ENCODE measurements at places on chromosomes 4 and X.

DNA sequence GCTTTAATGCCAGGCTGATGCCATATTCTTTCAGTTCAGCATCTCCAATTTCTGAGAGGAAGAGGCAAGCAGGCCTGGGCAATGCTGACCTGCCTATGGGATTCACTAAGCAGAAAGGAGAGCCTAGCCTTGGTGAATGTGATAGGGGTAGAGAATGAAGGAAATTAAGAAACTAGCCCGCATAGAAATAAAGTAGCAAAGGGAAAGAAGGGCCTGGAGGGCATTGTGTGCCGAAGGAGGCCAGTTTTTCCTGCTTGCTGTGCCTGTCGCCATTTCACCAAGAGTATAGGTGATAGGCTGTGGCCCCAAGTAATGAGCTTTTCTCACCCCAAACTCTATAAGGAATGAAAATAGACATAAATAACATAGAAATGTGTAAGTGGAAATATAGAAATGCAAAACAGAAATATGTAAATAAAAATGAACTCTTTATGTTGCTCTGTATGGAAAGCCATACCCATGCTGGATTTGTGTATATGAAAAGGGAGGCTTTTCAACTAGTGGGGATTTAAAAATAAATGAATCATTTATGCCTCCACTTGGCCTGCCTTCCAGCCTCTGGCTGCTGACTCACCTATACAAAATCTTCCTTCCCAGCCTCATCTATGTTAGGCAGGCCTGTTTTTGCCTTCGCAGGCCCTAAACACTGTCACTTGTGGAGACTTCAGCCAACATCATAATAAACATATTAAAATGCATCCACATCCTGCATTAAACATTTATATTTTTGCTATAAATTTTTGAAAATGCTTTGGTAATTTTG is 5.1 kb upstream of the OCRL start:
- no peak for DNase-seq

DNA sequence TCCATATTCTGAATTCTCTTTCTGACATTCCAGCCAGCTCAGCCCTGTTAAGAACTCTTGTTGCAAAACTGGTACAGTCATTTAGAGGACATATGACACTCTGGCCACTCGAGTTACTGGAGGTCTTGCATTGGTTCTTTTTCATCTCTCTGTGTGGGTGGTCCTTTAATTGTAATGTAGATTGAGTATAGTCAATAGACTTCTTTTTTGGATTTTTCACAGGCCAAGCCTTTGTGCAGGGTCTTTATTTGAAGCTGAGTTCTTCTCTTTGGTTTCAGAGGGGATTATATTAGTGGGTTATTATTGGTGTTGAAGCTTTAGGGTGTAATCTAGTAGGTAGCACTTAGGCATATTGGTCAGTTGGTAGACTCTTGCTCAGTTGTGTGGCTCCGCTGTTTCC is 118.0 kb upstream of the GIMD1 start:
- no peak for DNase-seq

- DNase-seq: no peak
These were observed 28.8 kb upstream of the TRPC3 start for GRCh38 chr4:121980643-121981042.

DNA sequence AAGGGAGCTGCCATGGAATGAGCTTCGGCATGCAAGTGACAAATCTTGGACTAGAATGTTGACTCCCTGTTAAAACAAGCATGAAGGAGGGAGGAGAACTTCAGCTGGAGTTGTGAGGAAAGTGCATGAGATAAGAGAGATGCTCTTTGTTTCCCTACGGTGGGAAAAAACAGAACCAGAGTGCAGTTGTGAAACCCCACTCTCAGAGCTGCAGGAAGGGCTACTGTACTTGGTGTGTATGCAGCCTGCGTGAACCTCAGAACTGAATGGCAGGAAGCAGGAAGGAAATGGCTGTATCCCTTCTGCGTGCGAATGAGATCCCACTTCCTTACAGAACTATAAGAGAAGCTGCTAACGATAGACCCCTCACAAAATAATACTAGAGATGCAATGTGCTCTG is 57.2 kb downstream of the EGF start:
- DNase-seq: no peak

DNA sequence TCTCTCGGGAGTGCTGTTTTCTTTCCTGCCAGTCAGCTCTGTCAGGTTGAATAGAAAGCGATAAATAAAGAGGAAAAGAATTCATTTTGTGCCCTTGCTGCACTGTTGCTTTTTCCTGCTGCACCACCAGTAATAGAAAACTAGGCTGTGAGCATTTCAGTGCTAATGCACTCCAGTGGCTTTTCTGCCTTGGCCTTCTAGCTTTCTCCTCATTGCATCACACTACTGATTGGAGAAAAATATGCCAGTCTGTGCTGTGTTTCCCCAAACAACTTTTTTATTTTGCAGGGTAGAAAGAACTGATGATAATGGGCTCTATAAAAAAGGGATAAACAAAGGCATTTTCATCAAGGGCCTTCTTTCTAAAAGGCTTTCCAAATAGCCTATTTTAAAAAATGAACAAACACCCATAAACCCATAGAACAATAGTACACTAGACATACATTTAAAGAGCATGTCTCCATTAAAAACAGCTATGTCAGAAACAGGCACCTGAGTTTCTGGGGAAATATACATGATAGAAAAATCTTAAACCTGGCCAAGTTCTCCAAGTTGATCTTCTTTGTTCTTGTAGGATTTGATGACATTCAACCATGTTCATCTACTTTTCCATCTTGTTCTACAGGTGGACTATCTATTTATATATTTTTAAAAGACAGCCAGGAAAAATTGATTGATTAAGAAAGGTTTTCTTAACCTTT is 86.3 kb downstream of the GPRIN3 start:
- DNase-seq: no peak

DNA sequence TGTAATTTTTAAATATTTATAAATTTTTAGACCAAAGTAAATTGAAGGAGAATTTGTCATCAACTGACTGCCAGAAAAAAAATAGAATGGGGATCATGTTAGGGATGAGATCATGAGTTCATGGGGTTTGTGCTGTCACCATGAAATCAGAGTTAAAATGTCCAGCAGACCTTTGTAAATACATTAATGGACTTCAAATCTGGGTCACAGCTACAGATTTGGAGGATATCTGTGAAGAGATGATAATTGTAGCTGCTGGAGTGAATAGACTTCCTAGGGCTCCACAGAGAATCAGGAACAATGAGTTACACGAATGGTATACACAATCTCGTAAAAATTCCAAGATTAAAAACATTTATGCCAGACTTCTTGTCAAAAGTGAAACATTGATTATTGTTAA is 6.6 kb downstream of the FSTL5 start:
- no peak for DNase-seq

DNA sequence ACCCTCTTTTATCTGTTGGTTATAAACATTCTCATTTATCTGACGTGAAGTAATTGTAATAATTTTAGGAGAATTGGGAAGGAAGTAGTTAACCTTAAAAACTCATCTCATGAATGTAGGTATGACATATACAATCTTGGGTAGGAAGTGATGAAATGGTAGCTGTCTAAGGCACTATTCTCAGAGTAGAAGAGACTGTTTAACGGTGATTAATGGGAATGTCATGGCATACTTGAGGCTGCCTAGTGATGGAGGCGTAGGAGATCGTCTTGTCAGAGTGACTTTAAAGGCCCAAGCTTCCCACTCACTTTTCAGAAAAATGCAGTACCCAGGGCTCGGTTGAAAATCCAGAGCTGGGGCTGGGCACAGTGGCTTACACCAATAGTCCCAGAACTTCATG is 19.4 kb upstream of the AGA start:
- no peak for DNase-seq

- DNase-seq: no peak
These were observed 26.0 kb downstream of the SMIM43 start for GRCh38 chr4:121738780-121739535.

GRCh38 chr4:7361280-7361895 is 73.3 kb downstream of the PSAPL1 start:
- no peak for DNase-seq

DNA sequence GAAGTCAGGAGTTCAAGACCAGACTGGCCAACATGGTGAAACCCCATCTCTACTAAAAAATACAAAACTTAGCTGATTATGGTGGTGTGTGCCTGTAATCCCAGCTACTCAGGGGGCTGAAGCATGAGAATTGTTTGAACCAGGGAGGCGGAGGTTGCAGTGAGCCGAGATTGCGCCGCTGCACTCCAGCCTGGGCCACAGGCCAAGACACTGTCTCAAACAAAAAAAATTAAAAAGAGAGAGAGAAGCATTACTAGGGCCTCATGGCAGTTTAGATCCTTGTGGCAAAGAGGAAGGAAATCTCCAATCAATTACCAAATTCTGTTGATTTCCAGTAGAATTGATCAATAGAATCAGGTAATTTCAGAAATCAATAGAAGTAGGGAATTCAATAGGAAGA is 16.8 kb upstream of the SLC34A2 start:
- no peak for DNase-seq

DNA sequence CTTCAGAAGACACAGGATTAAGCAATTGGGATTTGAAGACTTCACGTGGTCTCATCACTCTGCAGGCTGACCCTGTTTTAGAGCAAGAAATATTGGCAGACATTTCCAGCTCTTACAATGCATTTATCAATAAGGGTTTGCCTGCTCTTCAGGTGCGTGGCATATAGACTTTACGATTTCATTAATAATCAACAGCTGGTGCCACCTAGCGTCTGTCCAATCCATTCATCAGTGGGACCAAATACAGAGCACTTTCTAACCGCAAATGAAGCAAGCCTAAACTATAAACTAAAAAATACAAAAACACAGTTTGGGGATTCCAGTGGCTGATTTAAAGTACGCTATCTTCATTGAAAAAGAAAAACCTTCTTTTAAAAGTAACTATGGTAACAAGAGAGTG is 125.4 kb upstream of the DMD start:
- DNase-seq: no peak

GRCh38 chrX:140434347-140434746 is 70.5 kb downstream of the SOX3 start:
- no peak for DNase-seq

- no peak for DNase-seq
These were observed 683.5 kb upstream of the GRIA3 start for GRCh38 chrX:122500556-122500955.

DNA sequence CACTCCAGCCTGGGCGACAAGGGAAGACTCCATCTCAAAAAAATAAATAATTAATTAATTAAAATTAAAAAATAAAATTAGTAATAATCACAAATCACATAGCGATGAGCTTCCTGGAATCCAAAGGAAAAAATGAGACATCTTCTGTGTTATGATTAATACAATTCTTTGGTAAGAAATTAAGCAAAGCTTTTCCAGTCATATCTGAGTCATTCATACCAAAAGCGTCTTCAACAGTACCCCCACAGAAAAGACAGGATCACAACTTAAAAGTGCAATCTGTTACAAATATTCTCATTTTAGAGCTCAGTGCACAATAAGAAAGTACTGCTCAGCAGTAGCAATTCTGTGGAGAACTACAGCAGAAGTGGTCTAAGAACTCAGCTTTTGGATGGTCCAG is 168.5 kb upstream of the MXRA5 start:
- DNase-seq: no peak

DNA sequence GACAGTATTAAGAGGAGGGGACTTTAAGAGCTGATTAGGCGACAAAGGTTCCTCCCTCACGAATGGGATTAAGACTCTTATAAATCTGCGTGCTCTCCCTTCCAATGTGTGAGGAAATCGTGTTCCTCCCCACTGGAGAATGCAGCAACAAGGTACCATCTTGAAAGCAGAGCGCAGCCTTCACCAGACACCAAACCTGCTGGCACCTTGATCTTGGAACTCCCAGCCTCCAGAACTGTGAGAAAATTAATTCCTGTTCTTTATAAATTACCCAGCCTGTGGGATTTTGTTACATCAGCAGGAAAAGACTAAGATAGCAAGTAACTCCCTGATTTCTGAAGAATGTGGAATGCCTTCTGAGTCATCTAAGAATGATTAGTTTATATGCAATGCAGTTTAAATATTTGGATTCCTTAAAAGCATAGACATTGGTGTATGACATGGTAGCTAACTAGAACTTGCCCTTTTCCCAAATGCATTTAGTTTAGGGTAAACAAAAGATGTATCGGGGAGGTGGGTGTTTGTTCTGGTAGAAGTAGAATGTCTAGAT is 86.1 kb downstream of the USP46 start:
- no peak for DNase-seq

DNA sequence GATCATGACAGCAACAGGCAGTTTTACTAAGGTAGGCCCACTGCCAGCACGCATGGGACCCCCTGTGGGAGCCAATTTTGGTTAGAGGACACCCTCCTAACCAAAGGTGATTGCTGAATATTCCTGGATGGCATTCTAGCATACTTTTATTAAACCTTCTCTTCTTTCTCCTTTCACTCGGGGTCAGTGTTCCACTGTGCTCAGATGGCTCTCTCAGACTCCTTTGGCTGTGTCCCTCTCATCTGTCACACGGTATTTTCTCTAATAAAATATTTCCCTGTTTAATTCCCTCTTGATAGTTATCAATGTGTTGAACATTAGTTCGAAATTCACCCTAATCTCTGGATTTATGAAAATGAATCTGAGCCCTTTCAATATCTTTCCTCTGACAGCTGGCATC is 1315.3 kb downstream of the FSTL5 start:
- DNase-seq: no peak

DNA sequence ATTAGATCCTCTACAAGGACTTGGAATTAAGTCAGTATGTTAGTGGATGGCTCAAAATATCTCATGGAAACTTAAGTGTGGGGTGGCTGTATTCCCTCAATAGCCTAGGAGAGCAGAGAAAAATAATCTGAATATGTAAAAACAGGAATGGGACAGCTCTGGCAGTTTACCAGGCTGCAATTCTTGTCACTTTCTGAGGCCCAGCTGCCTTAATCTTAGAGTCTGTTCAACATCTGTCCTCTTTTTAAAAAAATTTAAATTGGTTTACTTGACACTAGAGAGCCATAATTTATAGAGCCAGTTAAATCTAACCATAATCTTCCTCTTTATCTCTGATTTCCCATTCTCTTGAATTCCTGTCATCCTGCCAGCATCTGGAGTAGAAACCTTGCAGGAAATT is 109.2 kb upstream of the CXCL13 start:
- no peak for DNase-seq

- DNase-seq: no peak
These were observed 170.7 kb downstream of the SLIT2 start for GRCh38 chr4:20422398-20422797.

DNA sequence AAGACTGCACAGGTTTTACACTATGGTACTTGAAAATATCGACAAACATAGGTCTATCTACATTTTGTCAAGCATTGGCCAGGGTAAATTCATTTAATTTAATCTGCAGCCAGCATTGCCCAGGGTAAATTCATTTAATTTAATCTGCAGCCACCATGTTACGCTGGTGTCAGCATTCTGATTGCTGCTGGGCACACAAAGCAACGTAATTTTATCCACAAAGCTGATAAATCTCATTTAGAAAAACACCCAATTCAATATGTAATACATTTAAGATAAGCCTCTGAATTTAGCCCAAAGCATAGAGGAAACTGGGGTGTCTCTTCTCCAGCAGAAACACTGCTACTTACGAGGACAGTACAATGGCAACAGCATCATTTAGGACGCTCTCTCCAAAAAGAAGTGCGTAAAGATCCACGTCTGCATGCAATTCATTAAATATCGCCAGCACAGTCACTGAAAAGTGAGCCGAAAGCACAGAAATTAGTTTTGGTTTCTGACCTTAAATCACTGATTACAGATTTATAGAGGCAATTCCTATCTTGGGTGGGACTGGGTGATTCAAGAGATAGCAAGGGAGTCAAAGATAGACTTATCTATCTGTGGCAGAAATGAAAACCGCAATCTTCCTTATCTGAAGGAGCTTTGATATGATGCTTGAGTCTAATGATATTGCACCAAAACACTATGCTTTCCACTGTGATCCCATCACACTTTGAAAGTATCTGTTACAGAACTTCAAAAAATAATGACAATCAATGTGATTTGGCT is 88.8 kb downstream of the CHST7 start:
- DNase-seq: no peak
